ENCODE measurements at places on chromosomes 16 and 17.
A peak's percentile ranks its signal among the peaks of the same experiment; 100 is the strongest.

GRCh38 chr16:6884002-6884401 lies 448.6 kb upstream of the RBFOX1 start:
- DNase-seq, result no peak

- DNase-seq, result no peak
Measured at GRCh38 chr17:65518256-65518655, 43.2 kb downstream of the AXIN2 start.

DNA sequence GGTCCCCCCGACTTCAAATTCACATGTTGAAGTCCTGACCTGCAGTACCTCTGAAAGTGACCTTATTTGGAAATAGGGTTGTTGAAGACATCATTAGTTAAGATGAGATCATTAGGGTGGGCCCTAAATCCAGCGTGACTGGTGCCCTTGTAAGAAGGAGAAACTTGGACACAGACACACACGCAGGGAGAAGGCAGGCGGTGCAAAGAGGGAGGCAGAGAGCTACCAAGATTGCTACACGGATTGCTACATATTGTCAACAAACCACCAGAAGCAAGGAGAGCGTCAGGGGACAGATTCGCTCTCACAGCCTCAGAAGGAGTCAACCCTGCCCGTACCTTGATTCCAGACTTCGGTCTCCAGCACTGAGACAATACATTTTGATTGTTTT lies 6.8 kb upstream of the WBP2 start:
- DNase-seq, result no peak

GRCh38 chr17:1878419-1879121 lies 48.8 kb downstream of the RPA1 start:
- no peak for DNase-seq

DNA sequence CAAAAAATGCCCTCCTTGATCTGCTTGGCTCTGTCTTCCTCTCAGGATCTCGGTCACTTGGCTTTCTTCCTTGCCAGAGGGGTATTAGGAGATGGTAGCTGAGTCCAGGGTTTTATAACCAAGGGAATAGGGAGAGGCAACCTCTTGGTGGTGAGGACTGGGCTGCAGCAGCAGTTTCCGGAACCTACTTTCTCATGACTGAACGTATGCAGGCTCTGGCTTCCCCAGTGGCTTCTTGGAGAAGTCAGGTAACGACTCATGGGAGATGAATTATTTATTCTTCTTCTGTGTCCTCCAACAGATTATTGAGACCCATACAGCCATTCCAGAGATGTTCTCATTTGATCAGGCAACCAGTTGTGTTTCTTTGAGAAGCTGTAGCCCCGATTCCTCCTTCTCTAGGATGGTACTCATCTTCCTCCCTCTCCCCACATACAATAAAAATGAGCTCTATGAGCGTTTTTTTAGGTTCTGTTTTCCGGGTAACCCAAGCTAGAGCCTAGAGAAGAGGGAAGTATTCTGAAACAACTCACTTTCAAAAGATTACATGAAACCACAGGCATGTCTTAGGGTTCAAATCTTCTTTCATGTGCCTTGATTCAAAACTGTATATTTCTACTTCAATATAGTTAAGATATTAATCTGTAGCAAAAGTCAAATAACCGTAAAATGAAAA lies 22.3 kb upstream of the DHX40 start:
- no peak for DNase-seq

GRCh38 chr17:15087946-15088345 lies 177.2 kb downstream of the PMP22 start:
- DNase-seq, result no peak

- DNase-seq, result peak; percentile 5
Measured at GRCh38 chr16:59971264-59971663, 1237.1 kb upstream of the GOT2 start.

DNA sequence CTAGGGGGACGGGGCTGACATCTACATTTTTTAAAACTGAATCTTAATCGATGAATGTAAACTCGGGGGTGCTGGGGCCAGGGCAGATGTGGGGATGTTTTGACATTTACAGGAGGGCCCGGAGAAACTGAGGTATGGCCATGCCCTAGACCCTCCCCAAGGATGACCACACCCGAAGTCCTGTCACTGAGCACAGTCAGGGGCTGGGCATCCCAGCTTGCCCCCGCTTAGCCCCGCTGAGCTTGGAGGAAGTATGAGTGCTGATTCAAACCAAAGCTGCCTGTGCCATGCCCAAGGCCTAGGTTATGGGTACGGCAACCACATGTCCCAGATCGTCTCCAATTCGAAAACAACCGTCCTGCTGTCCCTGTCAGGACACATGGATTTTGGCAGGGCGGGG lies 21.4 kb downstream of the ADAM11 start:
- DNase-seq, result no peak

- DNase-seq, result no peak
Measured at GRCh38 chr16:4649744-4650442, 25.3 kb downstream of the MGRN1 start.

DNA sequence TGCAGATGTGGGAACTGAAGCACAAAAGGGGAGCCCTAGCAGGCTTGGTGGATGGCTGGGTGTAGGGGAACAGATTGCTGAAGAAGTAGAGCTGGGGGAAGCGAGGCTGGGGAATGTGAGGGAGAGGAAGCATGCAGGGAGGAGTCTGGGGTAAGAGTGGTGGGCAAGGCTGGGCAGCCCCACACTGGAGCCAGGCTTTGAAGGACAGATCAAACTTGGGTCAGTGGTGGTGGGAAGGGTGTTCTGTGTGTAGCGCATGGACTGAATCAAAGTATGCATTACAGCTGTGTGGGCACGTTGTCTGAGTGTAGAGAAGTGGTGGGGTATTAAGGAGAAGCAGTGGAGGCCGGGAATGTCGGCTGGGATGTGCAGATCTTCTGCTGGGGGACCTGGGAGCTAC lies 116.0 kb downstream of the CYLD start:
- no peak for DNase-seq

DNA sequence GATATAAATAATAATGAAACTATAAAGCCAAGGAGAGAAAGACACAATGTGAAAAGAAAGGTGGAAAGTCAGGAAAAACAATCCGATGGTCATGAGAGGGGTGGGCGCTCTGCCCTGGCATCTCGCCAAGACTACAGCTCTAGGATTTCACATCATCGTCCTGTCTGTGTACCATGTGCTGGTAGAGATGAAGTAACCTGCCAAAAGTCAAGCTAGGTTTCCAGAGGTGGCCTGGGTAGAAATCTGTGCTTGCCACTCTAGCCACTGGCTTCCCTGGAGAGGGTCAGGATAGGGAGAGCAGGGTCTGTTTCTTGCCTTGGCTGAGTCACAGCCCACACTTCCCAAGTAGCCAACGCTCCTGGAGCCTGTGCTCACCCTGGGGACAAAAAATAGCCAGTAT lies 31.0 kb upstream of the TRAP1 start:
- no peak for DNase-seq

GRCh38 chr17:8506145-8506544 lies 70.5 kb downstream of the NDEL1 start:
- no peak for DNase-seq

DNA sequence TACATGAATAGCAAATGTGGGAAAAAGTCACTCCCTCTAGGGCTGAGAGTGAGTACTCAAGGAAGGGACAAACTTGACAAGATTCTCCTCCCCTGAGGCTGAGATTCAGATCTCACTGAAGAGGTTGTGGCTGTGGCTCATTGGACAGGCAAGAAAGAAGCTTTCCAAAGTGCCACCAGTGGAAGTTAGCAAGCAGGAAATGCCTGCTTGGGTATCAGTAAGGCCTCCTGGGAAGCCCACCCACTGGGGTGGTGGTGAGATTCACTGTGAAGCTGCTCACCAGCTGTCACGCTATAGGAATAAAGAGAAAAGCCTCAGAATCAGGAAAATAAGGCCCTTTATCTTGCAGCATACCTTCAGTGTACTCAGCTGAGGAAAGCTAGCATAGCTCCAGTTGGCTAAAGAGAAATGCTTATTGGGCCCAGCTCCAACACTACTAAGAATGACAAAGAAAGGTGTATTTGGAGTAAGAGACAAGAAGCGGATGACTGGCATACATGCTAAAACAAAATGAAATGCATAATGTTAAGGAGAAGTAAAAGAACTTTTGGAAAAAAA lies 274.4 kb upstream of the TOM1L1 start:
- DNase-seq, result no peak

DNA sequence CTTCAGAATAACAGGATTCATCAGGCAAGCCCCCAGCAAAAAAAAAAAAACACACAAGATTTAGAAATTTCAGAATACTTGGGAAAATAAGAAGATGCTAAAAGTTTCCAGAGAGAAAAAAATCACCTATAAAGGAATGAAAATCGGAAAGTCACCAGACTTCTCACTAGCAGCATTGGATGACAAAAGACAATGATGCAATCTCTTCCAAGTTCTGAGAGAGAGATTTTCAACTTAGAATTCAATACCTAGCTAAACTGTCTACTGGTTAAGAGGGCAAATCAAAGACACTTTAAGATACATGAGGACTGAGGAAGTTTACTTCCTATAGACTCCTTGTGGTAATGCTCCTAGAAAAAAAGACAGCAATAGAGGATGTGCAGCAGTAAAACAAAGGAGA lies 23.9 kb upstream of the TNS4 start:
- DNase-seq, result no peak

GRCh38 chr17:64185101-64185500 lies 55.2 kb upstream of the ERN1 start:
- no peak for DNase-seq

GRCh38 chr16:67191411-67191994 lies 452 bp upstream of the E2F4 start:
- no peak for DNase-seq

DNA sequence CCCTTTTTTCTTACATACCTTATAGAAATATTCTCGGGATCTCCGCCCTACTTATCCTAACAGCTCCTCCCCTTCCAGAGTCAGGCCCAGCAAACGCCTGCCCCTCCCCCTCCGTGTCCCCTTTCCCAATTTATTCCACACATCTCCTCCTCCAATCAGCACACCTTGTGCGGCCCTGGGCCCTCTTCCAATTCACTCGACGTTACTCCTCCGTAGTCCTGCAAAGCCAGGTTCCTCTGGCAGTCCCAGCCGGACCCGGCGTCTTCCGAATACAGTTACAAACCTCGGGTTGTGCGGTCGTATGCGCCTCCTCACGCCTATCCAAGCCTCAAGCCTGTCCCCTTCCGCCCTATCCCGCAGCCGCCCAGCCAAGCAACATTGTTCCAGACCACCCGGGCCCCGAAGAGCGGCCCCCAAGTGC lies 677 bp downstream of the CBX1 start:
- peak; percentile 64 for DNase-seq

- no peak for DNase-seq
Measured at GRCh38 chr16:58399718-58400633, 7.7 kb downstream of the GINS3 start.

- no peak for DNase-seq
Measured at GRCh38 chr16:2244301-2244700, 7.1 kb downstream of the ECI1 start.

Measured in urothelium cell line (cell line).